ENCODE measurements at places on chromosomes 2 and 18. TPM values are rescaled to one million over a fixed set of nuclear protein-coding genes. Genes with fewer than 3 reads are reported as not detected.
A peak's percentile ranks its signal among the peaks of the same experiment; 100 is the strongest.

DNA sequence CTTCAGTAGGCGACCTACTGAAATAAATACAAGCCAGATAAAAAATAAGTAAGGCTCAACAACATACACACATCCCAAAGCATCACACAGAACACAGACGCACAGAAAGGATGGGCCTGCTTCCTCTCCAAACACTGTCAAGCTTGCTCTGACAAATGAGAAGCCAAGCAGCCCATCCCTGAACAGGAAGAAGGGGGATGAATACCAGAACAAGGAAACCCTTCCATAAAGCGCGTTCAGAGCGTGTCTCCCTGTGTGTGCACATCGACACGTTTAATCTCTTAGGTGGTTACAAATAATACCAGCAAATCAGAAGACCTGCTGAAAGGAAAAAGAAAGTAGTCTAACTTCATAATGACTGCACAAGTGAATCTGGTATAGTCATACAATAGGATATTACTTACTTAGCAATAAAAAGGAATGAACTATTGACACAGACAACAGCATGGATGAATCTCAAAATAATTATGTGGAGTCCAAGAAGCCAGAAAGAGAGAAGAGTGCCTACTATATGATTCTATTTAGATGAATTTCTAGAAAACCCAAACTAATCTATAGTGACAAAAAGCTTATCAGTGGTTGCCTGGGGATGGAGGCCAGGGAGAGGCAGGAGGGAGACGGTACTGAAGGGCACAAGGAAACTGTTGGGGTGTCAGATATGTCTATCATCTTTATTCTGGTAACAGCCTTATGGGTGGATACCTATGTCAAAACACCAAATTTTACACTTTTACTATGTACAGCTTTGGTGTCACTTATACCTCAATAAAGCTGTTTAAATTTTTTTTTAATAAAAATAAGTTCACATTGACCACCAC is 26.8 kb downstream of the MBOAT2 start:
- no peaks in the 10 kb centered on the region for H3K27me3 ChIP-seq
- H3K4me1 ChIP-seq = no peaks in the 10 kb centered on the region
- H3K4me3 ChIP-seq = no peak overlapping the region
- no peak overlapping the region for H3K27ac ChIP-seq
- H3K36me3 ChIP-seq = no peaks in the 10 kb centered on the region

DNA sequence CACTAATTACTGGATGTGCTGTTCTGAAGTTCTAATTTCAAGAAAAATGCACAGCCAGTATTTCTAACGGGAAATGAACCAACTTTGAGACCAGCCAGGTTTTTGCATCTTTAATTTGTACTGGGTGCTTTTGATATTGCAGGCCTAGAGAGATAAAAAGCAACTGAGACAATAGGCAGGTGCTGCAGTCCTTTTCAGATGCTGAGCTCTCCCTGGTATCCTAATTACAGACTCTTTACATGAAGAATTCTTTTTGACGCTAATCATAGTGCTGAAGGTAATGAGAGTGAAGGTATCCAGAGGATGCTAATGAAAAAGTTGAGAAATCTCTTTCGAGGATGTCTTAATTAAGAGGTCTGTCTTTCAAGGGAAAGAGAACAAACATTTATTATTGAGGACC is 85.1 kb downstream of the SERPINB8 start:
- no peaks in the 10 kb centered on the region for H3K27me3 ChIP-seq
- H3K4me1 ChIP-seq = no peaks in the 10 kb centered on the region
- no peak overlapping the region for H3K27ac ChIP-seq
- DNase-seq = no peak
- H3K36me3 ChIP-seq = no peaks in the 10 kb centered on the region

- no peaks in the 10 kb centered on the region for H3K4me1 ChIP-seq
- H3K36me3 ChIP-seq = no peaks in the 10 kb centered on the region
- no peak overlapping the region for H3K27ac ChIP-seq
- no peaks in the 10 kb centered on the region for H3K27me3 ChIP-seq
These were observed 9.8 kb upstream of the CPS1 start for GRCh38 chr2:210546424-210547208.

GRCh38 chr2:215657844-215658243 is 222.0 kb upstream of the FN1 start:
- H3K27me3 ChIP-seq = no peaks in the 10 kb centered on the region
- H3K36me3 ChIP-seq = peaks cover 10% of the 10 kb centered on the region
- H3K4me3 ChIP-seq = no peak overlapping the region
- peaks cover 15% of the 10 kb centered on the region for H3K4me1 ChIP-seq

- H3K4me3 ChIP-seq = no peak overlapping the region
- H3K27me3 ChIP-seq = no peaks in the 10 kb centered on the region
- no peaks in the 10 kb centered on the region for H3K36me3 ChIP-seq
These were observed 722.7 kb downstream of the TSN start for GRCh38 chr2:122478117-122478516.

- peak; percentile 33 for DNase-seq
- peaks cover 38% of the 10 kb centered on the region for H3K4me1 ChIP-seq
- H3K27ac ChIP-seq = peak overlapping the region; percentile 97
- no peaks in the 10 kb centered on the region for H3K27me3 ChIP-seq
These were observed 848 bp downstream of the VRK2 start for GRCh38 chr2:58047373-58047935.

GRCh38 chr2:174544156-174544555 is 53.4 kb downstream of the WIPF1 start:
- H3K27me3 ChIP-seq = peaks cover 5% of the 10 kb centered on the region
- no peaks in the 10 kb centered on the region for H3K4me1 ChIP-seq
- no peak overlapping the region for H3K27ac ChIP-seq
- no peak overlapping the region for H3K4me3 ChIP-seq
- H3K36me3 ChIP-seq = no peaks in the 10 kb centered on the region

GRCh38 chr18:37721544-37722522 is 156.2 kb upstream of the CELF4 start:
- no peak overlapping the region for H3K27ac ChIP-seq
- no peak overlapping the region for H3K4me3 ChIP-seq
- H3K27me3 ChIP-seq = no peaks in the 10 kb centered on the region
- DNase-seq = no peak

GRCh38 chr2:218296847-218297246 is 4.5 kb upstream of the TMBIM1 start:
- no peak for DNase-seq
- H3K27me3 ChIP-seq = no peaks in the 10 kb centered on the region
- H3K4me3 ChIP-seq = no peak overlapping the region
- H3K4me1 ChIP-seq = peaks cover 36% of the 10 kb centered on the region
- no peaks in the 10 kb centered on the region for H3K36me3 ChIP-seq
- H3K27ac ChIP-seq = no peak overlapping the region

GRCh38 chr2:161901460-161901859 is 172.6 kb downstream of the DPP4 start:
- H3K27me3 ChIP-seq = no peaks in the 10 kb centered on the region
- H3K4me1 ChIP-seq = peaks cover 15% of the 10 kb centered on the region
- H3K4me3 ChIP-seq = no peak overlapping the region
- DNase-seq = no peak
- H3K27ac ChIP-seq = no peak overlapping the region
- no peaks in the 10 kb centered on the region for H3K36me3 ChIP-seq

DNA sequence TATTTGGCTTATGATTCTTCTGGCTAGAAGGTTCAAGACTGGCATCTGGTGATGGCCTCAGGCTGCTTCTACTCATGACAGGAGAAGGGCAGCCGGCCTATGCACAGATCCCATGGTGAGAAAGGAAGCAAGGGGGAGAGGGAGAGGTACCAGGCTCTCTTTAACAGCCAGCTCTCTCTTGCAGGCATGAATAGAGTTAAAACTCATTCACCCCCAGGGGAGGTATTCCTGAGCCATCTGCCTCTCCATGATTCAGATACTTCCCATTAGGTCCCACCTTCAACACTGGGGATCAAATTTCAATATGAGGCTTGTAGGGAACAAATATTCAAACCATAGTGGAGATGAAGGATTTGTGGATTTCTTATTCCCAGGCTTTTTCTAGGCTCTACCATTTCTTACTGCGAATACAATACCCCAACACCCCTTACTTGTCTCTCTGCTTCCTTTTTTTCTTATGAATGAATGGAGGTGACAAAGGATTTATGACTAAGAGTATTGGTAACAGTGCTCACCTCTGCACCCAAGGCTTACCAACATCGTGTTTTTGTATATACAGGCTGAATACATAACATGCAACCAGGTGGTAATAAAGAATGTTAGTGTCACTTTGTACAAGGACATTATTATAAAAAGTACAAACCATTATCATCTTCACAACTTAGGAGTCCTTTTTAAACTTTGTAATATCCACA is 454.6 kb upstream of the TRIB2 start:
- no peak overlapping the region for H3K27ac ChIP-seq
- no peak for DNase-seq
- H3K27me3 ChIP-seq = no peaks in the 10 kb centered on the region
- H3K4me3 ChIP-seq = no peak overlapping the region
- no peaks in the 10 kb centered on the region for H3K4me1 ChIP-seq

DNA sequence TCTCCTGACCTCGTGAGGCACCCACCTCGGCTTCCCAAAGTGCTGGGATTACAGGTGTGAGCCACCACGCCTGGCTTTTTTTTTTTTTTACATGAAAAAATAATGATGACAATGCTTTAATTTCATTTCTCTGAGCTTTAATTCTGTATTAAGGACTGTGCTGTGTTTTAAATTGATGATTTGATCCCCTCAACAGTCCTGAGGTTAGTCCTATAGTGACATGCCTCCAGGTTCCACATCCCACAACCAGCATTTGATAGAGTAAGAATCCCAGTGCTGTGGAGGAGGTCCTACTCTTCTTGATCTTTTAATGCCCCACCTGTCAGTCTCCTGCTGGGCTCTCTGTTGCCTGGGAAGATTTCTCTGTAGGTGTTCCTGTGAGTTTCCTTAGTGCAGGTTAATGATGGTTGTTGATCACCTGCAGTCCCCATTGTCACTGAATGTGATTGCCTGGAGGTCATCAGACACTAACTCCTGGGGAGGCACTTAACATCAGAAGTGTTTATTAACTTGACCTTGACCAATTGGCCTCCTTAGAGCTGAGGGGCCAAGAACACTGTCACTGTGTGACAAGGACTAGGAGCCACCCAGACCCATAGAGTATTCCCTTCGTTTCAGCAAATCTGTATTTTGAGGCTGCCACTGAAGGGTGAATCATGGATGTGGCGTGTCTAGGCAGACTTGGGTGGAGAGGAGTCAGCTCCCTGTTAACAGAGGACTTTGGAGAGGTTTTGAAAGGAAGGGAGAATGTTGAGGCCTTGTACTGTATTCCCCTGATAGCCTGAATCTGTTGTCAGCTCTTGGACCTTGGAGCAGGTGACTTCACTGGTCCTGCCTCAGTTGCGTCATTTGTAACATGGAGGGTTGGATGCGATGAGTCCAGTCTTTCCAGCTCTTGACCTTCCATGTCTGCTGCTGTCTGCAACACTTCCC is 11.5 kb downstream of the ASAP2 start:
- peaks cover 31% of the 10 kb centered on the region for H3K4me1 ChIP-seq
- H3K4me3 ChIP-seq = no peak overlapping the region
- no peak for DNase-seq
- H3K36me3 ChIP-seq = no peaks in the 10 kb centered on the region
- no peaks in the 10 kb centered on the region for H3K27me3 ChIP-seq

GRCh38 chr2:238449909-238450417 is 23.2 kb downstream of the ASB1 start:
- H3K36me3 ChIP-seq = peaks cover 3% of the 10 kb centered on the region
- no peaks in the 10 kb centered on the region for H3K4me1 ChIP-seq
- H3K4me3 ChIP-seq = no peak overlapping the region
- no peak overlapping the region for H3K27ac ChIP-seq
- no peak for DNase-seq
- no peaks in the 10 kb centered on the region for H3K27me3 ChIP-seq

GRCh38 chr2:85066874-85067351 is 66.3 kb upstream of the TCF7L1 start:
- no peak overlapping the region for H3K27ac ChIP-seq
- no peaks in the 10 kb centered on the region for H3K36me3 ChIP-seq
- H3K4me3 ChIP-seq = peak overlapping the region; percentile 24
- no peaks in the 10 kb centered on the region for H3K4me1 ChIP-seq
- peaks cover 7% of the 10 kb centered on the region for H3K27me3 ChIP-seq

- no peak for DNase-seq
- no peaks in the 10 kb centered on the region for H3K27me3 ChIP-seq
- no peaks in the 10 kb centered on the region for H3K36me3 ChIP-seq
These were observed 46.1 kb downstream of the SPATS2L start for GRCh38 chr2:200352636-200353035.

DNA sequence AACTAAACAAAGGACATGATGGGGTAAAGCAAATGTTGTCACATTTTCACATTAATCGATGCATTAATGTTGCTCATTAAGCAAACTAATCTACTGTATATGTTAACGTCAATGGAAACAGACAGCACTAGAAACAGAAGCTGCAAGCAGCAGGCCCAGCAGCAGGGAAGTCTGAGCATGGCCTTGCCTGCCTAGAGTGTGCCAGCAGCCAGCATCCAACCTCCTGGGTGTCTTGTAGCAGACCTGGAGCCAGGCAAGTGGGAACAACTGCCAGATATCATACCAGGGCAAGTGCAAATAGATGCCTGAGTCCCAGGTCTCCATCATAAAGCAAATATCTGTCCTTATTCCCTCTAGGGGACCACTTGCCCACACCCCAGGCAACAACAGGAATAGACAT is 319.0 kb downstream of the LRRTM1 start:
- no peak overlapping the region for H3K4me3 ChIP-seq
- no peaks in the 10 kb centered on the region for H3K27me3 ChIP-seq
- no peak for DNase-seq
- no peak overlapping the region for H3K27ac ChIP-seq
- no peaks in the 10 kb centered on the region for H3K36me3 ChIP-seq
- no peaks in the 10 kb centered on the region for H3K4me1 ChIP-seq

GRCh38 chr2:239253701-239254436 is 147.0 kb downstream of the HDAC4 start:
- no peak for DNase-seq
- H3K27me3 ChIP-seq = no peaks in the 10 kb centered on the region
- peaks cover 17% of the 10 kb centered on the region for H3K4me1 ChIP-seq
- no peak overlapping the region for H3K27ac ChIP-seq

DNA sequence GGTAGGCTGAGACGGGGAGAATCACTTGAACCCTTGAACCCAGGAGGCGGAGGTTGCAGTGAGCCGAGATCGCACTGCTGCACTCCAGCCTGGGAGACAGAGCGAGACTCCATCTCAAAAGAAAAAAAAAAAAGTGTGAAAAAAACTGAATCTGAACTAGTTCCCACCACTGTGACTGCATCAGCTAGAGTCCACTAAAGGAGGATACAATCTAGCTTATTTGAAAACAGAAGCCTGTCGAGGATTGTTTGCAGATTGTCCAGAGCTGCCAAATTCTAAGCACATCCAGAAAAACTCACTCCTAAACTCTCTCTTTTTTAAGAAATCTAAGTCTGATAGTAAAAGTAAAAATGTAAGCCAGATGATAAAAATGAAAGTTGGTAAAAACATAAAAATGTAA is 10.6 kb downstream of the GFPT1 start:
- DNase-seq = no peak
- no peak overlapping the region for H3K27ac ChIP-seq
- H3K4me3 ChIP-seq = no peak overlapping the region
- H3K36me3 ChIP-seq = peaks cover 4% of the 10 kb centered on the region
- no peaks in the 10 kb centered on the region for H3K4me1 ChIP-seq
- H3K27me3 ChIP-seq = no peaks in the 10 kb centered on the region

The ELOA2 gene
- not detected for total RNA-seq

Measured in endothelial cell of umbilical vein (primary cell).